ENCODE measurements at places on chromosomes 7 and 10.

GRCh38 chr7:69677054-69677852 lies 79.0 kb downstream of the AUTS2 start:
- DNase-seq: no peak

- peak; percentile 76 for DNase-seq
These were observed 166.1 kb downstream of the ST7 start for GRCh38 chr7:117119192-117119924.

GRCh38 chr10:126288547-126289493 lies 99.5 kb downstream of the ADAM12 start:
- DNase-seq: no peak

DNA sequence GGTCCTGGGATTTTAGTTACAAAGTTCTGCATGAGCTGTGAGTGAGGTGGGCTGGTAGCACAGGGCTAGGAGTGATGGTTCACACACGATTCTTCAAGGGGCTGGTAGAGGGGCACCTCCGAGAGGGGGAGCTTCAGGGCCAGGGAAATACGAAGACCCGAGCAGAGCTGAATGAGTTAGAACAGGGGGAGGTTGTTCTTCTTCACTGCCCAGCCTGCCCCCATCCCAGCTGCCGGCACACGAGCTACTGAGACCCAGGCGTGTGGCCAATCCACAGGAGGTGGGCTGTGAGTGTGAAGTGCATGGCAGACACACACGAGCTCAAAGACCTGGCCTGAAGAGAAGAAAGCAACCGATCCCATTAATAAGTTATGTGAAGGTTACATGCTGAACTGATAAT lies 256.2 kb upstream of the ZNF32 start:
- DNase-seq: peak; percentile 24

GRCh38 chr7:142345811-142346210 lies 88.0 kb upstream of the PRSS58 start:
- no peak for DNase-seq
